ENCODE measurements at places on chromosomes 12 and 14.

GRCh38 chr12:50213439-50213838 is 46.3 kb upstream of the CERS5 start:
- no peak for DNase-seq

- DNase-seq = no peak
Observed at GRCh38 chr12:106258226-106258625, 10.4 kb upstream of the CKAP4 start.

DNA sequence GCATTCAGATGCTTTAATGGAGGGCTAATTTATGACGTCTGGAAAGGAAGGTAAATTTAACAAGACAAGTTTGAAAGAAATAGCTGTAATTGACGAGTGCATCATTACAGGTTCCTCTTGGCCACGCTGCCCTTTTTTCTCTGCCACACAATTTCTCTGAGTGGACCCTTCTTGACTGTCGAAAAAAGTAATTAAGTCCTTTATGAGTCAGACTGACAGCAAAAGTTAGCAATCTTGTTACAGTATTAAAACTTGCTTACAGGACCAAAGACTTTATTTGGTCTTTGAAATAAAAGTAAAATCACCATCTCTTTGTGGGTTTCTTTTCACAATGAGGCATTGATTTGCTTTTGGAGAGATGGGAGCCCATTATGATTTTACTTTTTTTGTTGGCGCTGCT is 42.6 kb downstream of the SAMD4A start:
- no peak for DNase-seq

- no peak for DNase-seq
Observed at GRCh38 chr14:99604766-99605298, 825 bp upstream of the CCDC85C start.

- no peak for DNase-seq
Observed at GRCh38 chr12:103334466-103334865, 161.3 kb downstream of the C12orf42 start.

- peak; percentile 60 for DNase-seq
Observed at GRCh38 chr12:24822121-24822899, 126.6 kb downstream of the BCAT1 start.

DNA sequence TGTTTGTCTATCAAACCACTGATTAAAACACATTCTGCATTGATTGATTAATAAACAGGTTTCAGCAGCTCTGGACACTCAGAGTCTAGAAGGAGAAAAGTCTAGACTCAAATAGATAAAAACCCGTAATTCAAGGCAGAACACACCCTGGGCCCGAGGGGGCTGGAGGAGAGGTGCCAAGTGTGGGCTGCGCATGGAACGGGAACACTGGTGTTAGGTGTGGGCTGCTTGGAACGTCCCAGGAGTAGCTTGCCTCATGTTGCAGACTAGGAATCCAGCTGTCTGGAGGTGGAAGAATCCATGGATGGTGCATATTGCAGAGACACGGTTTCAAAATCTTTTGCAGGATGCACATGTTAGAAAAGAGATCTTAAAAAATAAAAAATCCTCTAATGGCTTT is 223.0 kb downstream of the APAF1 start:
- DNase-seq = no peak

DNA sequence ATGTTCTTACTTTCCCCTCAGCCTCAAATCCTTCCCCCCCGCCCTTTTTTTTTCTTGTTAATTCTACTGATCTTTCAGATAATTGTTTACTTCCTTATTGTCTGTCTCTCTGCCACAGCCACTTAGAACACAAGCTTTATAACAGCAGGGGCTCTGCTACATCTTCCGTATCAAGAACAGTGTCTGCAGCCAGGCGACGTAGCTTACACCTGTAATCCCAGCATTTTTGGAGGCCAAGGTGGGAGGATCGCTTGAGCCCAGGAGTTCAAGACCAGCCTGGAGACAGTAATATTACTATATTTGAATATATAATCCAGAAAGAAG is 5.4 kb downstream of the SOS2 start:
- no peak for DNase-seq

DNA sequence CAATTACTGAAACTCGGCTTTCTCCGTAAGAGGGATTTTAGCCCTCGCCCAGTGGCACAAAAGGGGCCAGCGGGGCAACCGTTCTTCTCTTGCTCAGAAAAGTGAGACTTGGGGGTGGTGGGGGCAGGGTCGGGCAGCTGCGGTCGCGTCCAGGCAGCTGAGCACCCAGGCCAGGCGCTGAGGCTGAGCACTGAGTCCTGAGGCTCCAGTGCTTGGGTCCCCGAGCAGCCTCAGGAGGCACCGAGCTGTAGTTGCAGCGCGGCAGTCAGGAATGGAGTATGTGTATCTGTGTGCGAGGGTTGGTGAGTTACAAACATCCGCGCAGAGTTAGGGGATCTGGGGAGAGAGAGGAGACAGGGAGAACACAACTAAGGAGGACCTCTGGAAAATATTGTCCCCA is 4.1 kb upstream of the HOXC6 start:
- DNase-seq = no peak

DNA sequence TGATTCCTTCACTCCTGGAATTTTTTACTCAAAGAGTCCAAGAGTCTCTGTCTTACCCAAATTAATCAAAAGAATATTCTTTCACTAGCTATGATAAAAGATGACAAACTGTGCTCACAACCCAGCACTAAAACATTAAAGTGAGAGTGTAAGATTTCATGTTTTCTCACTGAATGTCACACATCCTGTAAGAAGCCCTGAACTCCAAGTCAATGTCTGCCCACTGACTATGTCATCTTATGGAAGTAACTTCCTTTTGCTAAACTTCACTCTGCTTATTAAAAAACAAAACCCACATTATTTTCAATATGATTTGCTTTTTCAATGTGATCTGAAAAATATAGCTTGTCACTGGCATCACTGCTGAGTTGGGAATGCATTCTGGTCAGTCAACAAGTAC is 15.6 kb downstream of the SPRING1 start:
- no peak for DNase-seq

DNA sequence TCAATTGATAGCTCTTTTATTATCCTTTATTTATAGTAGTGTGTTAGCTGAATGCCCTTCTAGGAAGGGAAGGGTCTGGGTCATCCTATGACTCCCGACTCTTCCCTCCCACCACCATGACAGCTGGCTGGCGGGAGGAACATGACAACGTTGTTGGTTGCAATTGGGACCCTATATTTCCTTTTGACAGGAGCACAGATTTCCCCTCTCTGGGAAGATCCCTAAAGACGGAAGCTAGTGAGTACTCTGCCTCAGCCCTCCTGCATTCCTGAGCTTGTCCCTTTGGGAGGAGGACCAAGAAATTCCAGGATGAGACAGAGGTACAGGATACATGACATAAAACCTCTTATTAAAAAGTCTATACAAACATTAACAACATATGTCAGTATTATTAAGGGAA is 485.4 kb downstream of the NAV3 start:
- DNase-seq = no peak

GRCh38 chr12:92546259-92546634 is 156.5 kb upstream of the PLEKHG7 start:
- DNase-seq = no peak

DNA sequence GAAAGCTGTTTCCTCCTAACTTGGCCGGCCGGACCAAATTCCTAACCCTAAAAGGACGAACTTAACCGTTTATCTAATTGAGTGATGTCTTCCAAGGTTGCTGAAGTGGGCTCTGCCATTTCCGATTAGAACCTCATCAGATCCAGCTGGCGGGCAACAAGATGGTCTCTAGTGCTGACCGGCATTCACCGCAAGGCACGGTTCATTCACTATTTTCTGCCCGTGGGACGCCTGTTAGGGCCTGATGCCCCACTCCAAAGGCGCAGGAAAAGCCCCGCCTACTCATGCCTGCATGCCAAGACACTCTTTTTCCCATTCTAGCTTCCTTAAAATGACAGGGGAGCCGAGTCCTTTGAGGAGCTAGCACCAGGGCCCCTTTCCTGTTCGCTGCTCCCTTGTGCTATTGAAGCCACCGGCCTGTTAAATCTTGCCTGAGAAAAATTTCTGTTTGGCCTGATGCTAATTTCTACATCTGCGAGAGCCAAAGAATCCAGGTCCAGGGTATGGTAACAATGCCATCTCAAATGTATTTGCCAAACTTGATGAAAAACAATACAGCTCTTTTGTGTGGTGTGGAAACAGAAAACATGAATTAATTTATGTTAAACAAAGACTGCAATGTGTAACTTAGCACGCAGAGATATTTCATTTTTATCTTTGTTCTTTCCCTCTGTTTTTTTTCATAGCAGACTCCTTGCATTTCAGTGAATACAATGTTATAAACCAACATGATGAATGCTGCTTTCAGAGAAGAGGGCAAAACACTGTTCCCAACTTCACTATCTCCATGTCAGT is 1071.2 kb upstream of the USP15 start:
- DNase-seq = no peak

DNA sequence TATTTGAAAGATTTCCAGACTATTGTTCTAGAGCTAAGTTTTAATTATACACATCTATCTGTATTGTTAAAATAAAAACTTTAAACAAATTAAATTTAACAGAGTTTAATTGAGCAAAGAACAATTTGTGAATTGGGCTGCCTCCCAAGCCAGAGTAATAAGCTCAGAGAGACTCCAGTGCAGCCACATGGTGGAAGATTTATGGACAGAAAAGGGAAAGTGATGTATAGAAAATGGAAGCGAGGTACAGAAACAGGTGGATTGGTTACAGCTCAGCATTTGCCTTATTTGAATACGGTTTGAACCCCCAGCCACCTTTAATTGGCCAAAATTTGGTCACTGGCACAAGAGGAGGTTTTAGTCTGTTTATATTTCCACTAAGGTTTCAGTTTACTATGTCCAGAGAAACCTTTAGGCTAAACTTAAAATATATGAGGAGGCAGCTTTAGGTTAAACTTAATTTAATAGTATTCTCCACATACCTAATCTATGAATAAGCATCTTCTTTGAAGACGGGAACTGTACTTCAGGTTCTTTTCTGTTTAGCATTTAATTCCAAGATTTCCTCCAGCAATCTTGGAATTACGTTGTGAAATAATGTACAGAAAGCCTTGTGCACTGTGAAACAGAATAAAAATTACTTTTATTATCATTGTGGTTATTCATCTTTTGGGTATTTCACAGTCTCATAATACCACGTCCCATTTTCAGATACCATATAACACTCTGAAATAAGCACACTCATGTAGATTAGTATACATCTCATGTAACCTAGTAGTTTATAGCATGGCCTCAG is 19.4 kb downstream of the SRGAP1 start:
- no peak for DNase-seq

- DNase-seq = peak; percentile 35
Observed at GRCh38 chr14:75715926-75716780, 55.1 kb downstream of the TTLL5 start.

DNA sequence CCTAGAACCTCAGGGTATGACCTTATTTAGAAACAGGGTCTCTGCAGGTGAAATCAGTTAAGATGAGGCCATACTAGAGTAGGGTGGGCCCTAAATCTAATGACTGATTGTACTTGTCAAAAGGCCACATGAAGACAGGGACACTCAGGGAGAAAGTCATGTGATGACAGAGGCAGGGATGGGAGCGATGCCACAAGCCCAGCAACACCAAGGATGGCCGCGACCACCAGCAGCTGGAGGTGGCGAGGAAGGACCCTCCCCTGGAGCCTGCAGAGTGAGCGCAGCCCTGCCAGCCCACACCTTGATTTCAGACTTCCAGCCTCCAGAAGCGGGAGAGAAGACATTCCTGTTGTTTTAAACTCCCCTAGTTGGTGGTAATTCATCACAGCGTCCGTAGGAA is 199.9 kb downstream of the PHETA1 start:
- no peak for DNase-seq

GRCh38 chr12:130879212-130879686 is 7.4 kb downstream of the RAN start:
- DNase-seq = no peak

DNA sequence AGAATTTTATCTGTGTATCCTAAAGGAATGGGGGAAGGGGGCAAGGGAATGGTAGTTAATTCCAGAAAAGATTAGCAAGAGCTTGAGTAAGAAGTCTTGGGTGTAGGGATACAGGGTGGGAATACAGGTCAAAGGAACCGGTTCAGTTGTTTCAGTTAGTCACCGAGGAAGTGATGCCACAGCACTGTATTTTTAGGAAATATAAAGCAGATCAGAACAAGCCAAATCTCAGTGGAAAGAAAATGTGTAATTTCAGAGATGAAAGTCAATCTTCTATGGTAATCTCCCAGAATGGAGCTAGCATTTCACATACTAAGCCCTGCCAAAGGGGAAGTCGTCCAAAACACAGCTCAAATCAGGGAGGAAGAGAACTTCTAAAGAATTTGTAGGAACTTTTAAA is 4.7 kb upstream of the TUBA1C start:
- peak; percentile 32 for DNase-seq

DNA sequence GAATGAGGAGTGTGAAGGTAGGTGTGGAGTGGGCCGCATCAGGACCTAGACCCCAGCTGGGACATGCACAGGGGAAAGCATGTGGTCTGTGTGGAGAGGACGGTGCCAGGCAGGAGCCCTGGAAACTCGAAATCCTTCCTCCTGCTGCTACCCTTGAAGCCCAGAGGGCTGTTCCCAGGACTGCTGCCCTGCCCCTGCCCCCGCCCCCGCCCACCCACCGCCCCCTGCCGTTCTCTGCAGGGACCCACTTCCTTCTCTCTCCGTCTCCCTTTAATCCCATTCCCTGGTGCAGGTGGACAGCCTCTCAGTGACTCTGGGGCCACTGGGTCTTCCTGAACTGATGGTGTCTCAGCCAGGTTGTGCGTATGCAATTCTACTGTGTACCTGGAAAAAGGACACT is 8.0 kb downstream of the ITFG2 start:
- DNase-seq = no peak

Data from fibroblast of skin of left quadriceps (primary cell).